ENCODE measurements at places on chromosomes 11 and 22. TPM values are rescaled to one million over a fixed set of nuclear protein-coding genes. Genes with fewer than 3 reads are reported as not detected.

- H3K4me1 ChIP-seq = no peaks in the 10 kb centered on the region
- H3K4me3 ChIP-seq = no peak overlapping the region
- peaks cover 6% of the 10 kb centered on the region for H3K36me3 ChIP-seq
- no peaks in the 10 kb centered on the region for H3K27me3 ChIP-seq
Observed at GRCh38 chr11:17812091-17812864, 77.7 kb downstream of the KCNC1 start.

DNA sequence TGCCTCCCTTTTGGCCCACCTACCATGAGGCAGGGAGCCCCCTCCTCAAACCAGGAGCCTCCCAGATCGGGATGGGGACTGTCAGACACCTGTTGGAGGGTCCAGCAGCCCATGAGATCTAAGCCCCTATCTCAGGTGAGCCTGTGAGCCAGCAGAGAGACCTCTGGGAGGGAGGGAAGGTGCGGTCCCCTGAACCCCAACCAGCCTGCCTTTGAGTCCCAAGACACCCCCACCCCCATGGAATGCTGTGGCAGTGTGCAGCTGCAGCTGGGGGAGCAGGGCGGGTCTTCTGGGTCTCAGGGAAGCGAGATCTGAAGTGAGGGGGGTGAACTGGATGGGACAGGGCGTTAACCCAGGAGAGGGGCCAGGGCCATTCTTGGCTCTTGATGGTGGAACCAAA lies 1.4 kb upstream of the CDKN1C start:
- peaks cover 5% of the 10 kb centered on the region for H3K27me3 ChIP-seq
- no peak for DNase-seq
- no peaks in the 10 kb centered on the region for H3K36me3 ChIP-seq

The RAB38 gene
- 2.9 TPM for total RNA-seq

DNA sequence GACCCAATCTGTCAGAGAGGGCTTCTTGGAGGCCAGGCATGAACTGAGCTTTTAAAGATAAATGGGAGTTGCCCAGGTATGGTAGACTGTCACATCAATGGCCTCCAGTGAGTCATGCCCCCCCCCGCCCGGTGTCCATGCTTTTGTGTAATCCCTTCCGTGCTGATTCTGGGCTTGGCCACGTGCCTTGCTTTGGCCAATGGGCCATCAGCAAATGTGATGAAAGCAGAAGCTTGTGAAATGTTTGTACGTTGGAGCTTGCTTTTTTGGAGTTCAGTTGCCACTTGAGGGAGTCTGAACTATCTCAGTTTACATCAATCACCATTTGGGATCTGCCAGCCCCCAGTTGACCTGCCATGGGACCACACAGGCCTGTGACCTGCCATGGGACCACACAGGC lies 4.3 kb upstream of the THY1 start:
- DNase-seq = no peak
- peaks cover 34% of the 10 kb centered on the region for H3K27me3 ChIP-seq
- peaks cover 13% of the 10 kb centered on the region for H3K4me1 ChIP-seq
- H3K27ac ChIP-seq = no peak overlapping the region
- H3K36me3 ChIP-seq = no peaks in the 10 kb centered on the region

- no peak overlapping the region for H3K4me3 ChIP-seq
- H3K36me3 ChIP-seq = no peaks in the 10 kb centered on the region
- no peak overlapping the region for H3K27ac ChIP-seq
- peaks cover 26% of the 10 kb centered on the region for H3K27me3 ChIP-seq
Observed at GRCh38 chr11:116509551-116509950, 263.2 kb downstream of the BUD13 start.
